Activated naive CD4-positive, alpha-beta T cell (primary cell): ENCODE measurements at places on chromosomes 7 and 10.

DNA sequence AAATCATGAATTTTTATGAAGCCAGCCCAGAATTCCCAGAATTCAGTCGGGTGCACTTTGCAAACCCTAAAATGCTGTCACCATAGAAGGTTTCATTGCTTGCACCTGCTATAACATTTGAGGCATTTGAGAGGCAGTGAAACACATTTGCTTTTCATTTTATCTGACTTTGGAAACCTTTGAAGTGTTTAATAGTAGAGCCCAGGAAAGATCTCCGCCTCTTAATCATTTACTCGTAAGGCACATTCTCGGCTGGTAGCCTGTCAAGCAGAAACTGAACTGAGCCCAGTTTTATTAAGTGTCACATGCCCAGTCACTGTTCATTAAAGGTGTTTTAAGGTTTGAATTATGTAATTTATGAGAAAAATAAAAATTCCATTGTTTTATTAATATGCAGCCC, 247.6 kb downstream of the EMX2 start:
- no peak for DNase-seq

GRCh38 chr7:42095791-42096190, 141.2 kb downstream of the GLI3 start:
- no peak for DNase-seq

DNA sequence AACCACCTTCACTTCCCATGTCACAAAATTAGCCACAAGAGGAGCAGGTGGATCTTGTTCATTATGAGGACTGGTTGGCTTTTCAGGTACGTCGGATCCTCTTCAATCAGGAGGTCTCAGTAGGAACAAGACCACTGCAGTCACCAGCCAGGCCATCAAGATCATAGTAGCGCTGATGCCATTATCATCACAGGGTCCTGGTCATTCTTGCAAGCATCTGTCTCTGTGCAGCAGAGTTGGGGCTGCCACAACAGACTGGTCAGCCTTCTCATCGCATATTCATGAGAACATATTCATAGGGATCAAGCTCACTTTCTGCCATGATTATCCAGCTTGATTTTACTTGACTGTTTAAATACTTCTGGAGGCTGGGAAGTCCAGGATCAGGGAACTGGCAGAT, 67.1 kb downstream of the ADCYAP1R1 start:
- no peak for DNase-seq

GRCh38 chr10:35040760-35041501, 49.2 kb downstream of the CUL2 start:
- DNase-seq = no peak

DNA sequence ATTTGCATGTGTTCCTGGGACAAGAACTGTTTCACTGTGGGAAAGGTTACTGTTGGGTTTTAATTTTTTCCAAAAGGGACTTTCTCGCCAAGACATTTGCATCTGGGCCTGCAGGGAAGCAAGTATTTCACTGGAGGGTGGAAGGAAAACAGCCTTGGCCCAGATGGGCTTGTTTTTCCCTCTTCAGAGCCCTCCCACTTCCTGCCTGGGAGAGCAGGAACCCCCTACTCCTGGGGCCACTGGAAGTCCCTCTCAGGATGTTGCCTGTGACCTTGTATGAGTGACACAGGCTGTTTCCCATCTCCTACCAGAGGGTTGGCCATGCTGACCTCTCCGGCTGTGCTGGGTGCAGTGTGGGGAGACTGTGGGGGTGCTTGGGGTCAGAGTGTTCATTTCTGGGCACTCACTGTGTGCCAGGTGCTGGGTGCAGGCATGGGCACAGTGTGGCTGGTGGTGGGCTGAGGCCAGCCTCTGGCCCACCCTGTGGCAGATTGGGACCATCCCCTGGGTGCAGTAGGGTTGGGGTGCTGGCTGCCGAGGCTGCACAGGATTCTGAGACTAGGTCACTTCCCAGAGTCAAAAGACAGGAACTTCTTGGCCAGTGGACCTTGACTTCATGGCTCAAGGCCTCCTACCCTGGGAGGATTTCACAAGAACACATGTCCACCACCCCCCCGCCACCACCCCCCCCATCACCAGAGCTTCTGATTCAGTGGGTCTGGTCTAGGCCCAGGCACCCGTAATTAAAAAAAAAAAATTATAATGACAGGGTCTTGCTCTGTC, 10.2 kb downstream of the TSPAN15 start:
- DNase-seq = no peak

GRCh38 chr7:157272351-157273207, 64.2 kb upstream of the DNAJB6 start:
- DNase-seq = no peak

GRCh38 chr10:102240467-102241031, 763 bp downstream of the PITX3 start:
- DNase-seq = no peak

GRCh38 chr10:27680006-27680557, 65.5 kb downstream of the MKX start:
- no peak for DNase-seq
